ENCODE measurements at places on chromosomes 2 and 18. TPM values are rescaled to one million over a fixed set of nuclear protein-coding genes. Genes with fewer than 3 reads are reported as not detected.

Gene GMPPA
- total RNA-seq, result 25.9 TPM

Gene ITGA6
- total RNA-seq, result 68.5 TPM

Gene SIGLEC15
- total RNA-seq, result not detected

Gene POTEI
- not detected for total RNA-seq

Gene MPPE1
- total RNA-seq, result 97.4 TPM

Gene GPR155
- 42.7 TPM for total RNA-seq

Gene IFIH1
- total RNA-seq, result 52.8 TPM

Gene ARHGEF33
- total RNA-seq, result not detected

Gene SERPINB8
- 13.5 TPM for total RNA-seq

Gene SOWAHC
- total RNA-seq, result 4.8 TPM

Gene TMBIM1
- total RNA-seq, result 96.4 TPM

Gene LRATD1
- not detected for total RNA-seq

Gene RAD51AP2
- total RNA-seq, result not detected

Gene SPC25
- total RNA-seq, result 0.96 TPM

Gene CTDSP1
- 146 TPM for total RNA-seq

Gene HAUS1
- total RNA-seq, result 21.3 TPM

Gene C2orf76
- 7.3 TPM for total RNA-seq

Gene TMEM169
- 4.6 TPM for total RNA-seq

Gene MYO7B
- total RNA-seq, result not detected

Gene IL36RN
- not detected for total RNA-seq

Gene POTEJ
- total RNA-seq, result not detected

Gene EGR4
- total RNA-seq, result 0.69 TPM

Gene CFLAR
- 306 TPM for total RNA-seq

Gene PLCD4
- 0.12 TPM for total RNA-seq

Gene CD8B2
- total RNA-seq, result not detected

Gene RAB10
- total RNA-seq, result 40.8 TPM

Gene CHST10
- 0.81 TPM for total RNA-seq

Gene UPP2
- total RNA-seq, result not detected

Gene HMSD
- total RNA-seq, result not detected

Gene IL1R1
- 11.7 TPM for total RNA-seq

Gene NT5C1B
- total RNA-seq, result not detected

Gene APOB
- not detected for total RNA-seq

Gene AQP12B
- not detected for total RNA-seq

Gene IL1RL2
- not detected for total RNA-seq

Gene SCN1A
- total RNA-seq, result not detected

Gene RGPD4
- not detected for total RNA-seq

Gene EML6
- 0.59 TPM for total RNA-seq

Gene CHRNG
- total RNA-seq, result not detected

Gene BOLL
- not detected for total RNA-seq

Gene IL1R2
- 1.8 TPM for total RNA-seq

Gene KIF1A
- not detected for total RNA-seq

Gene VWC2L
- not detected for total RNA-seq

Gene C1QL2
- total RNA-seq, result not detected

Gene CTAGE1
- total RNA-seq, result not detected

Gene COL4A3
- not detected for total RNA-seq

Gene FBXO41
- total RNA-seq, result 17.4 TPM

Gene LRRTM1
- total RNA-seq, result not detected

Gene PLGLB2
- total RNA-seq, result not detected

Gene SLC14A1
- total RNA-seq, result 35.1 TPM

Gene HOXD13
- total RNA-seq, result not detected

Gene TMEM198
- 0.62 TPM for total RNA-seq

Gene CDH2
- not detected for total RNA-seq

Gene MARCHF4
- not detected for total RNA-seq

Gene RAPGEF4
- total RNA-seq, result 1.4 TPM

Gene MYO1B
- total RNA-seq, result not detected

Gene STRN
- total RNA-seq, result 34.8 TPM

Gene GREB1L
- not detected for total RNA-seq
